ENCODE measurements at places on chromosomes 4 and X. TPM values are rescaled to one million over a fixed set of nuclear protein-coding genes. Genes with fewer than 3 reads are reported as not detected.

KLKB1 gene
- polyA plus RNA-seq = 0.41 TPM

GAGE2A gene
- polyA plus RNA-seq = not detected

SHROOM4 gene
- polyA plus RNA-seq = not detected

PCDH7 gene
- polyA plus RNA-seq = 32.9 TPM

TSPYL2 gene
- polyA plus RNA-seq = 12.4 TPM

SPANXB1 gene
- 0.47 TPM for polyA plus RNA-seq
